ENCODE measurements at places on chromosomes 6 and 20. TPM values are rescaled to one million over a fixed set of nuclear protein-coding genes. Genes with fewer than 3 reads are reported as not detected.

DNA sequence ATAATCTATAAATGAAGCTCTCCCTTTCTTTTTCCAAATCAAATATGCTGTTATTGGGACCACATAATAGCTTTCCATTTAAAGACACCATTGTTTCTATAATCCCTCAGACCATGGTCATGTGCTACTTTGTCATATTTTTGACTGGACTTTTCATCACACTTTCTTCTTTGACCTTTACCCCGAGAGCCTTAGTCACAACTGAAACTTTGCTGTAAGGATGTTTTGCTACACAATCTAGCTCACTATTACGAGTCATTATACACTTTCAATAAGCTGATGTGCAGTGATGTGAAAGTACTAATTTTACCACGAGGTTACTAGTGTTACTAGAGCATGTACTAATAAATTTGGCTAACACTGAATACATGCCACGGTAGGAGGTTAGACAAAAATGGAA, 367.2 kb upstream of the RUNX2 start:
- DNase-seq, result no peak

C6orf141 gene
- polyA plus RNA-seq, result 3.0 TPM

- DNase-seq, result no peak
Measured at GRCh38 chr6:137465378-137466009, 28.7 kb downstream of the OLIG3 start.

GRCh38 chr20:3710703-3711483, 1.5 kb downstream of the SIGLEC1 start:
- DNase-seq, result peak; percentile 71

RNF182 gene
- 0.66 TPM for polyA plus RNA-seq

DNA sequence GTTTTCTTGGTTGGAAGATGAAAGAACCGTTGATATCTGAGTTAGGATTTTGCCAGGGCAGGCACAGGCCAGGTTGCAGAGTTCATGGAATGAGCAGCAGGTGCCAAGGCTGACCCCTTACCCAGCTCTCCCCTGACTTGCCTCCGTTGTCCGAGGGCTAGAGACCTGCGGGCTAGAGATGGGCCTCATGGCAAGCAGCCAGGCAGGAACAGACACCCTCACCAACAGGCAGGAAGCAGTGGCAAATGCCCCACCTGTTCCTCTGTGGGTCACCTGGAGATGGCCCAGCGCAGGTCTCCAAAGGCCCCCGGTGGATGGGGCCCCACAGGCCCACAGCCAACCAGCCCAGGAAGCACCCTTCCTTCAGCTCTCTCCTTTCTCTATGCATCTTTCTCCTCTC, 186.7 kb upstream of the PMEPA1 start:
- no peak for DNase-seq

DNA sequence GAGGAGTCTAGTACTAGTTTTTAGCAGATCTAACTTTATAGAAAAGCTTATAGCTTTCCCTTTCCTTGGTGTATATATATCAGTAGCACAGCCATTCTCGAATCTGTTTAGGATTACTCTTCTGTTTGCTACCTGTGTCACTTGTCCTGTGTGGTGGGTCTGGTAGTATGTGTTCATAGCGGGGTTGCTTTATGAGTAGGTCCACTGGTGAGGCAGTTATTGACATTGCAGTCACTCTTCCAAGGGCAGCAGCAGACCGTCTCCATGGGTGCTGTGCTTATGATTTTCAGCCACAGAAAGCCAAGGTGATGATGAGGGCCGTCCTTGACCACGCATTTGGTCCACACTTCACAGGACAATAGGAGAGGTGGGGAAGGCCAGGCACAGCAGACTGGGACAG, 171.5 kb downstream of the CDKAL1 start:
- DNase-seq, result no peak

DNA sequence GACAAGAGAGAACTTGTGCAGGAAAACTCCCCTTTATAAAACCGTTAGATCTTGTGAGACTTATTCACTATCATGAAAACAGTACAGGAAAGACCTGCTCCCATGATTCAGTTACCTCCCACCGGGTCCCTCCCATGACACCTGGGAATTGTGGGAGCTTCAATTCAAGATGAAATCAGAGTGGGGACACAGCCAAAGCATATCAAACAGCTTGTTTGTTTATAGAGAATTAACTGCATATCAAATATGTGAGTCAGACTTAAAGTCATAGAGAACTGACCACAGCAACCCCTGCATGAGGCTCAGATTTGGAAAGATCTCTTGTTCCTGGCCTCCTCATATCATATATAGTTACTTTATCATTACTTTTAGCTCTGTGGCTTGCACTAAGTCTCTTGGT, 29.1 kb upstream of the HDAC2 start:
- no peak for DNase-seq

DNA sequence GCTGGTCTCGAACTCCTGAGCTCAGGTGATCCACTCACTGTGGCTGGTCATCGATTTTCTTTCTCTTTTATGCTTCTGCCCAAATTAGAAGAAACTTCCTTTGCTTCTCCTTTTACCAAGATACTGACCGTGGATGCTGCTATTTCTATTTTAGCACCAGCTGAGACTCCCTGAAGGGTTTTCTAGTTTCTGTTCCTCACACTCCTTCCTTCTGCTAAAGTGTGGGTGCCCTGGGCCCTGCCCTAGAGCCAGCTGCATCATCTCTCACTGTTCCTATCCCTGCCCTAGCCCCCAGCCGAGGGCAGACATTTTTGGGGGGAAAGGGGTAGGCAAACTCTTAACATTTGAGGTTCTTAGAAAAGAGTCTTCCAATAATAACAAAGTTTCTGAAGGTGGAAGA, 6.3 kb downstream of the SMOC2 start:
- DNase-seq, result no peak

- no peak for DNase-seq
Measured at GRCh38 chr6:159935633-159936032, 33.2 kb upstream of the IGF2R start.

GRCh38 chr20:61904456-61904855, 161.2 kb downstream of the TAF4 start:
- DNase-seq, result no peak

GRCh38 chr6:130843575-130844320, 16.5 kb downstream of the SMLR1 start:
- no peak for DNase-seq

DNA sequence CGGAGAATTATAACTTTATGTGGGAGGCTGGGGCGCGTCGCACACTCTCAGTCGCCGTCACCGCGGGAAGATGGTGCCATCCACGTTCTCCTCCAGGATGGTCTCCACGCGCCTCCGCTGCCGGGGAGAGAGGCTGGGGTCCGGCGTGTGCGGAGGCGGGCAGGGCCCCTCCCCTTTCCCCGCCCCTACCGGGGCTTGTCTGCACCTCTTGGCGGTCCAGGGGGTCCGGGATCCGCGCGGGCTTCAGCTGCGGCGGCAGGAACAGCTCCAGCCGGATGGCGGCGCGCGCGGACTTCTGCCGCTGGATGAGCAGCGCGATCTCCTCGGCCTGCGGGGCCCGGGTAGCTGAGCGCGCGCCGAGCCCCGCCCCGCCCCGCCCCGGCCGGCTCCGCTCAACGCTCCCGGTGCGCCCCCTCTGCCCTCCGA, 807 bp downstream of the LKAAEAR1 start:
- DNase-seq, result peak; percentile 81

DNA sequence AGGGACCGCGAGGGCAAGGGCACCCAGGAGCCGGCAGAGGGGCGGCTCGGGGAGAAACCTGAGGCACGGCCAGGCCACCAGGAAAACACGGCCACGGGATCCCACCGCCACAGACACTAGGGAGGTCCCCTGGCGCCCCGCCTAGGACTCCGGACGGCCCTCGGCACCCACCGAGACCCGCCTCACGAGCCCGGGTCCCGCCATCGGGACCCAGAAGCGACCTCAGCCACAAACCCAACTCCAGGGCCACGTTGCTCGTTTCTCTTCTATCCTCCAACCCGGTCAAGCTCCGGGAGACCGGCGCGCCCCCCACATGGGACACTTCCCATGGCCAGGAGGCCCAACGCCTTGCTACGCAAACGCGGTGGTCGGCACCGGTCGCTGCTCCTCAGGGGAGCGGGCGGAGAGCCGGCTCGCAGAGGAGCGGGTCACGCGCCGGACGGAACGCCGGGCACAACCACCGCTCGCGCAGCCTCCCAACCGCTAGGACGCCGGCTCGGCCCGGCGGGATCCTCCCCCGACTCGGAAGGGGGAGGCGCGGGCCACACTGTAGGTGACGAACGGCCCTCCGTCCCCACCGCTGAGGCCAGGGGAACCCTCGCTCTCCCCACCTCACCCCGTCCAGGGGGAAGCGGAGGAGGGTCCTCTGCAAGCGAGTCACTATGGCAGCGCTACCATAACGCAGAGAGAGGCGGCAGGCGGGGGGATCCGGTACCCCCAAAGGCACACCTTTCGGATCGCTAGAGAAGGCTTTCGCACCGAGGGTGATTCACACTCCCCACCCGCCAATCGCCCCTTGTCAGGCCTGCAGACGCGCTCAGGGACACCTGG, 1514.1 kb upstream of the DEFB115 start:
- DNase-seq, result no peak

FAM209B gene
- not detected for polyA plus RNA-seq

DNA sequence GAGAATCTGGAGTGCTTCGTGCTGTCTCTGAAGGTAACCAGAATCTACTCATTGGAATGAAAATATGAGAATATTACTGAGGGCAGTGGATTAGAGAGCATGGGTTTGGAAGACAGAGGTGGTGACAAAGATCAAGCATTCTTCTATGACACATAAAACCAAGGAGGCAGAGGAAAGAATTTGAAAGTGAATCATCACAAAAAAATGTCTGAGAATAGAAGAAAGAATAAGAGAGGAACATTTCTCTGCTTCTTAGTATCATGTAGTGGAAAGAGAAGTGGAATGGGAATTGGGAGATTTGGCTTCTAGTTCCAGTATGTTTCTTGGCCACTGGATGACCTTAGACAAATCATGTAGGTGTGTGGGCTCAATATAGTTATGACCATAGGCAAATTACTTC, 474.0 kb downstream of the TFAP2B start:
- DNase-seq, result no peak

SYTL3 gene
- polyA plus RNA-seq, result 10.5 TPM

DNA sequence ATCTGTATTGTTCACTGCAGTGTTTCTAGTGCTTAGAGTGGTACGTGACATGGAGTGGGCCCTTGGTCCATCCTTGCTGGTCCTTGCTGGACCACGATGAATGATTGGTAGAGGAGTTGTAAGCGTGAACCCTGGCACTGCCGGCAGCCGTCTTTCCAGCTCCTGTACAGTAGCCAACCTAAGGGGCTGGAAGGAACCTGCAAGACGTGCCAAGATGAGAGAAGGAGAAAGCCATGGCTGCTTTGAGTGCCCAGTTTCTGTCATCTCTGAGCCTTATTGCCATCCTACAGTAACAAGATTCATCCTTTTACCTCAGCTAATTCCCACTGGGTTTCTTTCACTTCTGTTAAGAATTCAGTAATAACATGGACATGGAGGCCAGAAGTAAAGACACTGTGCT, 5.9 kb downstream of the DHX35 start:
- DNase-seq, result no peak

GRCh38 chr20:19990850-19991249, 26.3 kb upstream of the NAA20 start:
- no peak for DNase-seq

GRCh38 chr6:51322505-51322904, 503.8 kb downstream of the TFAP2B start:
- DNase-seq, result no peak

LST1 gene
- polyA plus RNA-seq, result 8.3 TPM

DNA sequence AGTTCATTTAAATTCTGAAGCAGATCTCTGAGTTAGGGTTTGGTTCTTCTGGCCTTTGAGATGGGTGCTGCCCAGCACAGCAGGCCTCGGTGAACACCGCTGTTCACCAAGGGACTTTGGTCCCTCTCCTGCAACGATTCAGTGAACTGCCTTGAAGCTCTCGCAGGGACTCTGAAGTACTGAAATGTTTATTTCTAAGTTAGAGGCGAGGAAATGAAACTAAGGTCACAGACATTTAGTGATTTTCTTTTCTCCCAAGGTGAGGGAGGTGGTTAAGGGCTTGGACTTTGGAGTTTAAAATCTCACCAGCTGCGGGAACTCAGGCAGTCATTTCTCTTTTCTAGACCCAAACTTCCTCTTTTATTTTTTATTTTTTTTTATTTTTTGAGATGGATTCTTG, 26.2 kb downstream of the E2F3 start:
- DNase-seq, result no peak

UNC93A gene
- polyA plus RNA-seq, result not detected

- no peak for DNase-seq
Measured at GRCh38 chr20:17417225-17417624, 114.0 kb downstream of the BFSP1 start.
